ENCODE measurements at places on chromosomes 7 and 10. TPM values are rescaled to one million over a fixed set of nuclear protein-coding genes. Genes with fewer than 3 reads are reported as not detected.

GRCh38 chr7:38932509-38933168 lies 23.6 kb upstream of the VPS41 start:
- peak; percentile 73 for DNase-seq

The MYPN gene
- 92.0 TPM for total RNA-seq

DNA sequence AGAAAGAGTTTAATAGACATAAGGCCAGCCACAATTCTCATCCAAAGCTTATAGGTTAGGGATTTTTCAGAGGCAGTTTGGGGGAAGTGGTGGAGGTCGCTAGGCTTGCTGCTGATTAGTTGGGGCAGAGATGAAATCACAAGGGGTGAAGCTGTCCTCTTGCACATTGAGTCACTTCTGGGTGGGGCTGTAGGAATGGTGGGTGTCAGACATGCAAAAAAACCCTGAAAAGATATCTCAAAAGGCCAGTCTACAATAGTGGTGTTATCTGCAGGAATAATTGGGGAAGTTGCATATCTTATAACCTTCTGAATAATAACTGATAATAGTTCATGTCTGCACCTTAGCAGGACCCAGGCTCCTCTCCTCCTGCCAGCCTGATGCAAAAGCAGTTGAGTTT lies 2.1 kb downstream of the FAM24B start:
- no peak for DNase-seq

GRCh38 chr10:95504246-95504691 lies 56.9 kb downstream of the SORBS1 start:
- no peak for DNase-seq

DNA sequence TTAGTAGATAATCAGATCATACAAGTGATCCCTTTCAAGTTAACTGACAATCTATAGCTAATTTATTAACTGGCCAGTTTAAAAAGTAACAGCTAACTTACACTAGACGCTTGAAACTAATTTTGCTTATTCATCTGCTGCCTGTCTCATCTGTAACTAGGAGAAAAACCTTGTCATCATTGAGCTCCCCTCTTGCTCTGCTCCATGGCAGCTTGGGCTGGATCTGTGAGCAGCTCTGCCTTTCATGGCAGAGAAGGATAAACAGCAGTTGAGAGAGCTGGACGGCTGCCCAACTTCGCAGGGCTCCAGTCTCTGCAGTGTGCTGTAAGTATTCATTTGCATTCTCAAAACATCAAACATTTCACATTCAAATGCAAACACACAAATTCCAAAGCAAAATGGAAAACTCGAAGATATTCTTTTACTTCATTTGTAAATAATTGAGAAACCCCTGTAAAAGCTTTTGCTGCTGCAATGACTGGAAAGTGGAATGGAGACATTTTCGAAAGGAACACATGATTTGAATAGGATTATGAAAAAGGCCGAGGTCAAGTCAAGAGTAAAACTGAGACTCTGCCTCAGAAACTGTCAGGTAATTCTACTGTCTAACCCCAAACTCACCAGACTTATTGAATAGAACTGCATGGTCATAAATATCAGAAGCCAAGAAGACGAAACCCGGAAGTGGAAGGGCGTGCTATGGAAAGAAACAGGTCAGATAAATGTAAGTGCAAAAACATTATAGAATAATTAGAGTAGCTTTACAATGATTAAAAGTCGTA lies 17.6 kb downstream of the SLC35B4 start:
- no peak for DNase-seq

GRCh38 chr10:22669163-22669711 lies 45.1 kb downstream of the PIP4K2A start:
- no peak for DNase-seq

- no peak for DNase-seq
Observed at GRCh38 chr10:6770846-6771245, 190.8 kb upstream of the PRKCQ start.

- DNase-seq, result no peak
Observed at GRCh38 chr7:24346129-24346528, 62.1 kb downstream of the NPY start.

The FAM25C gene
- not detected for total RNA-seq

GRCh38 chr10:73096041-73096448 lies 621 bp downstream of the P4HA1 start:
- peak; percentile 83 for DNase-seq

The MBLAC1 gene
- total RNA-seq, result 2.6 TPM

The TAS2R60 gene
- not detected for total RNA-seq

- DNase-seq, result no peak
Observed at GRCh38 chr10:87942884-87943527, 79.6 kb downstream of the PTEN start.

- DNase-seq, result no peak
Observed at GRCh38 chr7:37323966-37324365, 124.7 kb downstream of the ELMO1 start.

The VWDE gene
- not detected for total RNA-seq

The PPP1R17 gene
- not detected for total RNA-seq

- DNase-seq, result no peak
Observed at GRCh38 chr7:31408140-31408729, 67.7 kb upstream of the NEUROD6 start.

The ST7 gene
- total RNA-seq, result 29.7 TPM

DNA sequence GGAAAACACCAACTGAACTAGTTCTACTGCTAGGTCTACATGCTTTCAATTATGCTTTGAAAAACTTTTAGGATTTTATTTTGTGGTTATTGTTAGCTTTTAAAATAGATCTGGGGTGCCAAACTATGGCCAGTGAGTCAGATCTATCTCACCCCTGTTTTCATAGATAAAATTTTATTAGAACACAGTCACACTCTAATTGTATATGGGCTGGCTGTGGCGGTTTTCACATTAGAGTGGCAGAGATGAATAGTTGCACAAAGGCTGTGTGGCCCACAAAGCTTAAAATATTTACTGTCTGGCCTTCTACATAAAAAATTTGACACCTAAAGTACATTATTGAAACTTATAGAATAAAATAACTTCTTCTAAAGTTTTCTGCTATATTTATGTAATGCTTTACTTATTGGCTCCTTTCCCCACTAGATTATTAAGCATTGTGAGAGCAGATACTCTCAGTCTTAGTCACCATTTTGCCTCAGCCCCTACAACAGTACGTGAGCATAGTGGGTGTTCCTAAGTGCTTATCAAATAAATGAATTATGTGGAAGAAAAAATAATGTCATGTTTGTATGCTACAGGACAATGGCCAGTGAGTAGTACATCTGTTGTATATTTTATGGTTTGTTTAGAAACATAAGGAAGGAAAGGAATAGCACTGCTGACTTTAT lies 5.4 kb upstream of the SUV39H2 start:
- no peak for DNase-seq

The NUTM2A gene
- total RNA-seq, result 1.9 TPM

The CPN1 gene
- total RNA-seq, result not detected

The ASB10 gene
- 42.6 TPM for total RNA-seq

GRCh38 chr10:88221010-88221973 lies 357.9 kb downstream of the PTEN start:
- DNase-seq, result no peak

DNA sequence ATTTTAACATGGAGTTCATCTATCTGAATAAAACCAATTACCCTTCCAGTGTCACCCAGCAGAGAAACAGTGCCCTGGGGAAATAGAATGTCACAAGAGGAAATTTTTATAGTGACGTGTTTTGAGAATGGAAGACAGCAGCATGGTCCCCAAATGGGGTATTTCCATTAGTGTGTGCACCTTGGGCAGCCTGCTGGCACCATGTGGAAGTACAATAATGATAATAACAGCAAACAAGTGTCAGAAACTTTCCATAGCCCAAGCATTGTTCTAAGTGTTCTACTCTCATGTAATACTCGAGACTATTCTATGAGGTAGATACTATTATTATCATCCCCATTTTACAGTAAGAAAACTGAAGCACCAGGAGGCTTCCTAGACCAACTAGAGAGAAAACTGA lies 2.2 kb upstream of the PDE1C start:
- no peak for DNase-seq

GRCh38 chr10:74882427-74882826 lies 56.0 kb downstream of the KAT6B start:
- no peak for DNase-seq

DNA sequence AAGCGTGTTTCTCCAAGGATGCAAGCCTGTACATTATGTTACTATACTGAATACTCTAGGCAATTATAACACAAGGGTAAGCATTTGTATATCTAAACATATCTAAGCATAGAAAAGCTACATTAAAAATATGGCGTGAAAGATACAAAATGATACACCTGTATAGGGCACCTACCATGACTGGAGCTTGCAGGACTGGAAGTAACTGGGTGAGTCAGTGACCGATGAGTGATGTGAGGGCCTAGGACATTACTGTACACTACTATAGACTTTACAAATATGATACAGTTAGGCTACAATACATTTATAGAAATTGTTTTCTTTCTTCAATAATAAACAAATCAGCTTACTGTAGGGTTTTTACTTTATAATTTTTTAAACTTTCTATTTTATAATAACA lies 1127.2 kb upstream of the LRRN3 start:
- no peak for DNase-seq

- DNase-seq, result no peak
Observed at GRCh38 chr7:79287981-79288380, 165.5 kb downstream of the MAGI2 start.

The CCDC146 gene
- total RNA-seq, result 13.5 TPM

GRCh38 chr7:87505557-87506245 lies 30.2 kb upstream of the ABCB4 start:
- DNase-seq, result no peak

The ADCYAP1R1 gene
- 4.8 TPM for total RNA-seq

DNA sequence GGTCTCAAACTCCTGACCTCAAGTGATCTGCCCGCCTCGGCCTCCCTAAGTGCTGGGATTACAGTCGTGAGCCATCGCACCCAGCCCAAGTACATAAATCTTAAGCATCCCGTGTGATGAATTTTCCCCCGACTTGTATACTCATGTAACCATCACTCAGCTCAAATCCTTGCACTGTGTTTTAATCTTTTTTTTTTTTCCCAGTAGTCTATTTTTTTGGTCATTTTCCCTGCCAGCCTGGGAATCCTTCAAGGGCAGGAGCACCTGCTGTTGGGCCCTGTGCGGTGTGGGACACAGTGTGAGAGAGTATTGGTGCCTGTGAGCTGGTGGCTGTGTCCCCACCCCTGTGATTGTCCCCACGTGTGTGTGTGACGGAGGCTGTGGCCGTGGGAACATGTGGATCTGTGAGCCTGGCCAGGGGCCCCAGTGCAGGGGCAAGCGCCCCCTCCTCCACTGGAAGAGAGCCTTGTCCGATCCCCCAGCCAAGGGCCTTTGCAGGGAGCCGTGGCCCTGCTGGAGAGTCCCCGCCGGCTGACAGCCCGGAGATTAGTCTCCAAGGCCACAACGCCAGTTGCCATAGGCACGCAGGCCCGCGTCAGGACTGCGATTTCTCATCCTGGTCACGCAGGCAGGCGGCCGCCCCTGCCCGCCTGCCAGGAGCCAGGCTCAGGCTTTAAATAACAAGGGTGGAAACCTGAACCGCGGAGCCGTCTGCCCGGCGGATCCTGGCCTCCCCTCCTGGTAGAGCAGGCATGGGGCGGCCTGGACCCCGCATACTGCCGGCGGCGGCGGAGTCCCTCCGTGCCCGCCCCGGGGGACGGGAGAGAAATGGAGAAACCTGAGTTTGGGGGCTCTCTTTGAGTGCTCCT lies 26.5 kb downstream of the GTF2IRD1 start:
- peak; percentile 92 for DNase-seq

DNA sequence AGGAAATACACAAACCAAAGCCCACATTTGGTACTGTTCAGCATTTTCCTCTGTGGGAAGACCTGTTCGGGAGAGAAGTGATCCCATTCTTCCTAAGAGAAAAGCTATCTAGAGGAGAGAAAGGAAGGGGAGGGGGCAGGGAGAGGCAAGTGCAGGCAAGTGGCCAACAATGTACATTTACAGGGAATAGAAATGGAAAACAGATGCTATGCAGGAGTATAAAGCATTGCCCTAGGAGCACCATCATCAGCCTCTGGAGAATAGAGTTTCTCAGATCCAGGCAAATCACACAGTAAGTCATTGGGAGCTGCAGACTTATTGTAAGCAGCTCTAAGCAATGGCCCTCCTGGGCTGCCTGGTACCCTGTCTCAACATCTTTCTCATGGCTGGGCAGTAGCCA lies 424.4 kb upstream of the AUTS2 start:
- DNase-seq, result no peak

The LBX1 gene
- not detected for total RNA-seq

DNA sequence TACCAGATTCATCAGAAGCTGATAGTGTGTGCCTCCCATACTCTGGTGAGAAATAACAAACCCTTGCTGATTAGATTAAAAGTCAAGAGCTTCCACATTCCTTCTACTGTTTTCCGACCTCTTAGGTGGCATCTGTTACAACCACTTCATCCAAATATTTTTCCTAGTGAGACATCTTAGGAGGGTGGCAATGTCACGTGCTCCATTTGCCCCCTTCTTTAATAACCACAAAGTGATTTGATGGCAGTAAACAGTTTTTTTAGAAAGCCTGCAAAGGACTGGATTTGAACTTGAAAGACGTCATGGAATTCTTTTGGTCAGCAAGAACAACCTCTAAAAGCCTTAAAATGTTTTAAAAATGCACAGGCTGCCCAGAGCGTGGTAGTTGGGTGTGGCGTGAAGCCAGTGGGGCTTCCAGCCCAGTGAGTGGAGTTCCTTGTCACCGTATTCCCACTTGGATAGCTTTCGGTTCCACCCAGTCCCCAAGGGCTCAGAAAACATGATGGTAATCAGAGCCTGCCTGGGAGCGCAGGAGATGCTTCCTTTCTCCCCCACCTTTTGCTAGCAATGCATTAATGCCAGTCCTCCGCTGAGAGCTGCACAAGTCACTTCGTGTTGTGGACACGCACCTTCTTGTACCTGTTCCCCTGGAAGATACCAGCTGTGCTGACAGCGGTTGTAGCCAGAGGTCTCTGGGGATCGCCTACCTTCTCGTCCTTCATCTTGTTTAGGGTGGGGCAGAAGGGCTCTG lies 256.4 kb downstream of the KIAA1217 start:
- no peak for DNase-seq

DNA sequence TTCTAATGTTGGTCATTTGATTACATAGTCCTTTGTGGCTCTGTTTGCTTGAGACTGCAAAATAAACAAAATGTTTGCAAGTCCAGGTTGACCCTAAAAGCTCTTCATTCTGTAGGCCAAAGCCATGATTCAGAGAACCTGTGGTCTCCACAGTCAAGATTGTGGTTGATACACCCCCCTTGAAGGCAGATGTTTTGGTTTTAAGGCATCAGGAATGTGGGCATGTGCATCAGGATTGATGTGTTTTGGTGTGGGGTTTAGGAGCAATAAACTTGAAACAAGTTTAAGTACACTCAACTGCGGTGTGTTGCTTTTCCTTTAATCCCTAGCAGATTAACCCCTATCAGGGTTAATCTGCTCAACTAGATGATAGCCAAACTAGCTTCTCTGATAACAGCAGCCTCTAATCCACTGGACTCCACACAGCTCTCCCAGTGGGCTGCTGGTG lies 379.1 kb upstream of the GALNT17 start:
- DNase-seq, result no peak

GRCh38 chr10:131644864-131645658 lies 255.7 kb upstream of the PPP2R2D start:
- no peak for DNase-seq

Data from Right ventricle myocardium superior (tissue), 1 donor.